ENCODE measurements at places on chromosomes 16 and 17.
A peak's percentile ranks its signal among the peaks of the same experiment; 100 is the strongest.

GRCh38 chr17:64781014-64781756 is 119.1 kb upstream of the SMURF2 start:
- no peak for DNase-seq

DNA sequence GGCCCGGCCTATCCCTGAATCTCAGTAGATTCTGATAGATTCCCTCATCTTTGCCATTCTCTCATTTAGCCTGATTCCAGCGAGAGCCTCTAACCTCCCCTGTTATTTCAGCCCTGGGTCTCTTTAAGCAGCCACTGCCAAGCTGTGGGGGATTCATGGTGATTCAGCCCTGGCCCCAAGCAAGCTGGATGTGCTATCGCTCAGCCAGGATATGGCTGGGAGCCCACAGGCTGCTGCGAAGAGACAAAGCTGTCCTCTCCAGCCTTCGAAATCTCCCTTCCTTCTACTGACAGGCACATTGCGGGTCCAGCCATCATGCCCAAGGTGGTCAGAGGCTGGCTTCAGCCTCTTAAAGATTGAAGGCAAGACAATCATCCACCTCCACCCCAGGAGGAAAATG is 394.1 kb downstream of the SOX9 start:
- DNase-seq: no peak

- no peak for DNase-seq
Measured at GRCh38 chr16:51761001-51761400, 609.9 kb upstream of the SALL1 start.

DNA sequence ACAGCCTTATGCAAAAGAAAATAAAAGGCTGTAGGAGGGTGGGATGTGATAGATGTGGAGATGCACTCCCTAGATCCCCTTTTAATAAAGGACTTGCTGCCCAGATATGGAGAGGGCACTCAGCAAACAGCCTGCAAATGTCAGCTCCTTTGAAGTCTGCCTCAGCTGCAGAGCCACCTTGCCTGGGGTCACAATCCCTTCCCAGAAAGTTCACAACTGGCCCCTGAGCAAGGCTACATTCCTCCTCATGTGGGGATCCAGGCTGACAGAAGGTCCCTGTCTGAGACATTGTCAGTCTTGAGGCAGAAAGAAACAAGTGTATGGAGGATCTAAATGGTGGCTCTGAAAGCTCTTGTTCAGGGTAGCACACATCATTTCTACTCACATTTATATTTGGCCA is 36.1 kb downstream of the SLFN11 start:
- DNase-seq: no peak

DNA sequence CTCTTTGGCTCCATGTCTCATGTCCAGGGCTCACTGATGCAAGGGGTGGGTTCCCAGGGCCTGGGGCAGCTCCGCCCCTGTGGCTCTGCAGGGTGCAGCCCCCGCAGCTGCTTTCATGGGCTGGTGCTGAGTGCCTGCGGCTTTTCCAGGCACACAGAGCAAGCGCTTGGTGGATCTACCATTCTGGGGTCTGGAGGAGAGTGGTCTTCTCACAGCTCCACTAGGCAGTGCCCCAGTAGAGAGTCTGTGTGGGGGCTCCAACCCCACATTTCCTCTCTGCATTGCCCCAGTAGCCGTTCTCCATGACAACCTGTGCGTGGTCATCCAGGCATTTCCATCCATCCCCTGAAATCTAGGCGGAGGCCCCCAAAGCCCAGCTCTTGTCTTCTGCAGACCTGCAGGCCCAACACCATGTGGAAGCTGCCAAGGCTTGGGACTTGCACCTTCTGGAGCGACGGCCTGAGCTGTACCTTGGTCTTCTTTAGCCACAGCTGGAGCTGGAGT is 5.2 kb downstream of the IL32 start:
- DNase-seq: no peak

- no peak for DNase-seq
Measured at GRCh38 chr16:10033556-10033955, 148.7 kb downstream of the GRIN2A start.

DNA sequence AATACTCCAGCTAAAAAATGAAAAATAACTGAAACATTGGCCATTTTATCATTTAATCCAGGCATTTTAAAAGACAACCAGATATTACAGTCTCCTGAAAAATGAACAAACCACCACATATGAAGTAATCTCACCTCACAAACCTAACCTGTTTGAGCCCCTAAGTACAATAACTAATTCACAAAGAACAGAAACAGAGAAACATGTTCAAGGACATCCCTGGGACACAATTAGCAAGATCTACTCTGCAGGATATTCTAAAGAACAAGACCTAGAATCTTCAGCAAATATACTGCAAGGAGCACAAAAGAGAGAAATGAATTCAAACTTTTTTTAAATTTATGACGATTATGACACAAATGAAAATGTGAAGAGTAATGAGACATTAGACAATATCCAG is 50.8 kb upstream of the ANKFY1 start:
- DNase-seq: no peak

DNA sequence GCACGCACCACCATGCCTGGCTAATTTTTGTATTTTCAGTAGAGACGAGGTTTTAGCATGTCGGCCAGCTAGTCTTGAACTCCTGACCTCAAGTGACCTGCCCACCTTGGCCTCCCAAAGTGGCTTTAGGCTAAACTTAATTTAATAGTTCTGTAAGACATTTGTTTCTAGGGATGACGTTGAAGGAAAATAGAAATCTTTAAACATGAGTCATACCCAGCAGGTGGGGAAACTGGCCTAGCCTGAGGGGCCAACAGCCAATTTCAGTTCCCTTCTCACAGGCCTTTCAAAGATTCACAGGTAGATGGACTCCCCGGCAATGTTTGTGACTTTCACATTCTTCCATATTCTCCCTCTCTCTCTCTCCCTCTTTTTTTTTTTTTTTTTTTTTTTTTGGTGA is 18.1 kb upstream of the ITPRIPL2 start:
- no peak for DNase-seq

DNA sequence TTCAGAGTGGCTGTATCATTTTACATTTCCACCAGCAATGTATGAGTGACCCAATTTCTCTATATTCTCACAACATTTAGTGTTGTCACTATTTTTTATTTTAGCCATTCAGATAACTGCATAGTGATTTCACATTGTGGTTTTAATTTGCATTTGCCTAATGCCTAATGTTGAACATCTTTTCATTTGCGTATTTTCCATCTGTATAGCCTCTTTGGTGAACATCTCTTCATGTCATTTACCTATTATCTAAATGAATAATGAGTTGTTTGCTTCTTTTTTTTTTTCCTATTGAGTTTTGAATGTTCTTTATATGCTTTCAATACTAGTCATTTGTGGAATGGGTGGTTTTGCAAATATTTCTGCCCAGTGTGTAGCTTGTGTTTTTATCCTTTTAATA is 120.9 kb upstream of the CPHXL start:
- DNase-seq: no peak

DNA sequence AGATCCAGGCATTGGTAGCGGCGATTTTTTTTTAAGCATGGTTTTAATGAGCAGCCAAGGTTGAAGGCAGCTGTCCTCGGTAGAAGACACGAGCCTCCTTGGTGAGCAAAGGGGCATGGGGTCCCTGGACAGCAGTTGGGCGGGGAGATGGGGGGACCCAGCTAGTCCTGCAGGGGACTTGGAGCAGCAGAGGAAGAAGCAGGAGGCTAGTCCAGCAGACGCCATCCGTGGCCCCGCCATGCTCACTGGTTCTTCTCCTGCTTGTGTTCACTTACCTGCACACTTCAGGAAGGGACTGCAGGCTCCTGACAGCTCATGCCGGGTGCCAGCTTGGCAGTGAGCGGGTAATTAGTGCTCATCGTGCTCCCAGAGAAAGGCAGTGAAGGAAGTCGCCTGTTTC is 130.2 kb upstream of the CDH5 start:
- DNase-seq: no peak

- DNase-seq: no peak
Measured at GRCh38 chr16:79560318-79560717, 40.2 kb downstream of the MAF start.

DNA sequence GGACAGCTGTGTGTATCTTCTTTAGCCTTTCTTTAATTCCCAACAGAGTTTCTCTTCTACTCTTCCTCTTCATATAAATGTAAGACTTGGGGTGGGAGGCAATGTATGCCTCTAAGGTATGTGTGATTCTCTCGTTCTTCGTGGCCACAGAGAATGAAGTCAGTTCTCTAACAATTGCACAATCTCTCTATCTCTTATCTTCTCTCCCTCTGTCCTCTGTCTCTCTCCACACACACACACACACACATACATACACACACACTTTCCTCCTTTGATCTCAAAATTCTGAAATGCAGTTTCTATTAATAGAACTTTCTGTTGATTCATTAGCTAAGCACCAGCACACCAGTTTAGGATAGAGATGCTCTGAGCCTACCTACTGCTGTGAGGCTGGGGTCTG is 615.7 kb upstream of the SALL1 start:
- no peak for DNase-seq

DNA sequence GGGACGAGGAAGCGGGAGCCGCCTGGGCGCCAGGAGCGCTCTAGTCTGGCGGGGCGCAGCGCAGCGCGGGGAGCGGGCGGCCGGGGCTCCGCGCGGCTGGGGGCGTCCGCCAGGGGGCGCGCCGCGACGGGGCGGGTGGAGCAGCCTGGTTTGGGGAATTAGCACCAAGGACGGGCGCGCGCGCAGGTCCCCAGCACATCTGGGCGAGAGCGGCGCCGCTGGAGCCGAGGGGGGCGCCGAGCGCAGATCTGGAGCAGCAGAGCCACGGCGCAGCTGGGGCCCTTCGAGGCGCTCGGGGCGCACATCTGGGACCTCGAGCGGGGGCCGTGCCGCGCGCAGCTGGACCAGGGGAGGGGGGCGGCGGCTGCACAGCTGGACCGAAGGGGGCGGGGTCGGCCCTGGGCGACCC is at the start of gene NXPH3:
Gene NXPH3 (plus strand): TSS at position 193 of the 409 bp plus-strand sequence. CDS start 349 bp downstream, outside the sequence.
- peak; percentile 66 for DNase-seq

DNA sequence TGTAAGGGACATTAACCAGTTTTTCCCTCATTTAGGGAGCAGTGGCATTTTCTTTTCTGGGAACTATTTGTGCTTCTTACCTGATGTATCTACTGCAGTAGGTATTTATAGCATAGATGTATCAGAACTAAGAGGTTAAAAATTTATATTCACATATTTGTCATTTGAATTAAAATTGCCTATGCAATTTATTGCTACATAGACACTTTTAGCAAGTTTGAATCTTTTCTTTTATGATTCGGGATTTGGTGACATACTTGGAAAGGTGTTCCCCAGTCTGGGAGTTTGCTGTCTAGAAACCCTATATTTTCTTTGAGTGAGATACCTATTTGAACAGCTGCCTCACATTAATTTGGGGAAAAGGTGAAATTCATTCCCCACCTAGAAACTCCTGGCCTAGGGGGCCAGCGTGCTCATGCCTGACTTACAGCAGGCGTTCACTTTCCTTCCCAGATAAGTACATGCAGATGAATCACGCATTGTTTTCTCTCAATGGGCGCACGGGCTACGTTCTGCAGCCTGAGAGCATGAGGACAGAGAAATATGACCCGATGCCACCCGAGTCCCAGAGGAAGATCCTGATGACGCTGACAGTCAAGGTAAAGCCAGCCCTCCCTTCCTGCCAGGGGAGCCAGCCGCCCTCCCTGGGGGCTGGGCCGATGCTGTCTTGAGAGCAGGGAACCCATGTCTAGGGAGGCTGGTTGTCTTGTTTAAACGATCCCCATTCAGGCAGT is 73.8 kb downstream of the SDR42E1 start:
- DNase-seq: no peak

DNA sequence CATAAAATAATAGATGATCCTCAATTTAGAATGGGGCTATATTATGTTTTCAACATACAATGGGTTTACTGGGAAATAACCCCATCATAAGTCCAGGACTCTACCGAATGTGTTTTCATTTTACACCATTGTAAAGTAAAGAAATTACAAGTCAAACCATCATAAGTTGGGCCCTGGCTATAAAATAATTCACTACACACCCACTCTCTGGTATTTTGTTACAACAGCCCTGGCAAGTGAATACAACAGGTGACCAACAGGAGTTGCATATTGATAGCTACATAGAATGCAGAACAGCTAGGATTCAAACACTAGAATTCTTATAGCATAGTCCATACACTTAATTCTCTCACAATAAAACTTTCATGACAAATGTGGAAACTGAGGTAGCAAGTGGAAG is 673.0 kb upstream of the CA10 start:
- no peak for DNase-seq

GRCh38 chr16:22843122-22843521 is 29.2 kb downstream of the HS3ST2 start:
- no peak for DNase-seq

DNA sequence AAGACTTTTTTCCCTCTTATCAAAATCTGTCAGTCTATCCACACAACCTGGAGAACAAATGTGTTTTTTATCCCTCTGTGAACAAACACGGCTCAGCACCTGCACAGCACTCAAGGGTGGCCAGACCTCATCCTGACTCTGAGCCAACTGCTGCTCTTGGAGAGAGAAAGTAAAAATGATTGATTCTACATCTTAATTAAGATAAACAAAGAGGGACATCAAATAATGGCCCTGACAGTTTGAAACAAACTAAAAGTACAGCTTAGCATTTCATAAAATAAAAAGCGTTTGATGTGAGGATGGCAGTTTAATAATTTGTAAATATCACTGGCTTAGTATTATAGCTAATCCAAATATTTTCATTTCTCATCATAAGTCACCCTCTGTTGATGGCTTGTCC is 106.2 kb downstream of the SNX11 start:
- DNase-seq: no peak
